AG04449 (cell line): ENCODE measurements at places on chromosomes 2 and 18.

DNA sequence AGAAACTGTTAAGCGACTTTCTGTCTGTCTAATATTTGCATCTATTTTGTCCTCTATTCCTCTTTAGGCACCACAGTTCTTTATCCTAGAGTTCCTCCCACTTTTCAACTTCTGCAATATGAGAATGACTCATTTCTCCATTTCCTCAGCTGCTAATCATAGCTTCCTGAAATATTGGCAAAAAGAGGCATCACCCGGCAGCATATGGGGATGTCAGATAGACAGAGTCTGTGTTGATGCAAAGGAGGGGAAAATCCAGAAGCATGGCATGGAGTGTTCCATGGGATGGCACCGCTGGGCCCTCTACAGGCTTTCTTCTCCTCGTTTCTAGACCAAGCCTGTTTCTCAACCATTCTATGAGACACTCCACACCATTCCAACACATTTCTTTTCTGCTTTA is 93.4 kb downstream of the DOCK10 start:
- no peak for DNase-seq

GRCh38 chr2:10400568-10400977 is 47.6 kb downstream of the ODC1 start:
- no peak for DNase-seq

- DNase-seq: no peak
Measured at GRCh38 chr2:190065839-190066238, 3.3 kb upstream of the MSTN start.

DNA sequence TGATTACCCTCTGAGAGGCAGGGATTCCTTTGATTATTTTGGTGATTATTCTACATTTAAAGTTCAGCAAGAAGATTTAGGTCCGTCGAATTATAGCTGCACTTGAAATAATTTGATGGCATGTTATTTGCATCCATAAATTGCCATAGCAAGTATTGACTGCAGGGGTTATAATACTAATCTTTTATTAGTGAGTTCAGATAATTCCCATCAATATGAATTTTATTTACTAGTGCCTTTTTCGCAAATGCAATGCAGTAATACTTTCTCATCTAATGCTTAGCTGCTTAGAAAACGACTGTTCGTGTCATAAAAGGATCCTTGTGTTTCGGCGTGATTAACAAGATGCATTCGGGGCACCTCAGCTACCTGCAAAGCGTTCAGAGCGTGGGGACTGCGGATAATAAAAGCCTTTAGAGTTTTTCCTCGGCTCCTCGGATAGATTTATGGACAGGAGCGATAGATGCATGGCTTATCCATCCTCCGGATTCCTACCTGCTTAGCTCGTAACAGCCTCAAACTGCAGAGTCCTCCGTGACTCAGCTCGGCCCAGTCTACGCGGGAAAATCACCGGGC is 2.5 kb upstream of the GBX2 start:
- DNase-seq: no peak

- no peak for DNase-seq
Measured at GRCh38 chr2:113257516-113258264, 21.0 kb downstream of the PAX8 start.

- DNase-seq: no peak
Measured at GRCh38 chr2:38092196-38092902, 16.4 kb upstream of the CYP1B1 start.

DNA sequence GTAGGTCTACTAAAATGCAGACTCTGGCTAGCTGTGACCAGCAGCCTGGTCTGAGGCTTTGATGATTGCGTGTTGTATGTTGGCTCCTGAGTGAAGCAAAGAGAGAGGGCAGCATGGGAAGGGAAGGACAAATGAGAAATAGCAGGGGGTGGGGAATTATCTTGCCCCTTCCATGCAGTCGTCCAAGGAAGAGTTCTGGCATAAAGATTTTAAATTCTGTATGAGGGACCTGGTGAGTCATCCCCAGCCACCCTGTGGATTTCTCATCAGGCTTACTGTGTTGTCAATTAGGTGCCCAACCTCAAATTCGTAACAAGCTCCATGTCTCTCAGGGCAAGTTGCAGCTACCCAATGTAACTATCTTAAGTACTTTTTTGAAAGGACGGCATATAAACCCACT is 72.1 kb upstream of the NOSTRIN start:
- no peak for DNase-seq

- no peak for DNase-seq
Measured at GRCh38 chr18:22822024-22822423, 111.1 kb upstream of the RBBP8 start.

DNA sequence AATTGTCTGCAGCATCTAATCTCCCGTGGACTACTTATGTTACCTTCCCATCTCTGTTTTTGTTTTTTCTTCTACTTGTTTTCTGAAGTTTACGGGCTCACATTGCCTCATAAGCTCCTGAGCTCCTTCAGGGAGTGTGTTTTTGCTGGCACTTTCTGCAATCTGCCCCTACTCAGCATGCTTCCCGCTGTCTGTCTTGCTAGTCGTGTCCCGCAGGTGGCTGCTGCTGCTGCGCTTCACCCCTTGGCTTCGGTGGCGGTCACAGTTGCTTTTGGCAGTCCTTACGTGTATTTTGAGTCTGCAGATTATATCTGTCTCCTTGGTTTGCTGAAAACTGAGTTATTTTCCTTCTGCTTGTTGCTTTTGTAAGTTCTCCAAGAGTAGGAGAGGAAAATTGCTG is 37.3 kb downstream of the FER1L5 start:
- no peak for DNase-seq

- DNase-seq: no peak
Measured at GRCh38 chr2:127608061-127609030, 37.6 kb upstream of the GPR17 start.

GRCh38 chr2:124607679-124608078 is 582.6 kb downstream of the CNTNAP5 start:
- DNase-seq: no peak

GRCh38 chr2:23616630-23617029 is 231.7 kb downstream of the KLHL29 start:
- DNase-seq: no peak

- no peak for DNase-seq
Measured at GRCh38 chr18:27583466-27583865, 398.4 kb upstream of the CHST9 start.

DNA sequence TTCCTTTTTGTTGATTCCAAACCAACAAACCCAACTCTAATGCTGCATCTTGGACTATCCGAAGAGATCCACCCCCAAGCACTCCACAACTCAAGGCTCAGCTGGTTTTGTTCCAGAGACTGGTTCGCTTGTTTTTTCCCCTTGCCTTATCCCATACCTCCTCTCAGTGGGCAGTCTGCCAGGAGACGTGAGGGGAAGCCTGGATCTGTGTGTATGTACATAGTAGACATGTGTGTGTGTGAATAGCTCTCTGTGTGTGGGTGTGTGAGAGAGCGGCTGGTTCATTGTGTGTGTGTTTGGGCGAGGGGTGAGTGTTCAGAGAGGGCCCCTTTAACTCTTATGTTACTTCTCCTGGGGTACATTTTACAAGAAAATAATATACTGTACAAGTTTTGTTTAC is 94.4 kb downstream of the NRP2 start:
- no peak for DNase-seq

GRCh38 chr2:10089565-10090190 is 9.5 kb upstream of the CYS1 start:
- no peak for DNase-seq

DNA sequence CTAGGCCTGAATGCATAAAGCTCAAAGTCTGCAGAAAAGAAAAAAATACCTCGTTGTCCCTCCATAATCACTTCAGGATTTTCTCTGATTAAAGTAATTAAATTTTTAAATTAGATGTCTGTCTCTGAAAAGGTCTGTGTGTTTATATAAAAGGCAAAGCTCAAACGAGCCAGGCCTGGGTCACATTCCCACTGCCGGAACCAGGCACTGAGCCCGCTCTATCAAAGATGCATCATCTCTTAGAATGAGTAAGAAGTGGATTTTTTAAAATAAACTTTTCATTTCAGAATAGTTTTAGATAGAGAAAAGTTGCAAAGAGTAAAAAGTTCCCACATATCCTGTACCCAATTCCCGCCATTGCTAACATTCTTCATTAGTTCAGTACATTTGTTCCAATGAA is 202.1 kb upstream of the KYNU start:
- no peak for DNase-seq

- DNase-seq: no peak
Measured at GRCh38 chr2:238649123-238649522, 198.8 kb upstream of the TWIST2 start.

DNA sequence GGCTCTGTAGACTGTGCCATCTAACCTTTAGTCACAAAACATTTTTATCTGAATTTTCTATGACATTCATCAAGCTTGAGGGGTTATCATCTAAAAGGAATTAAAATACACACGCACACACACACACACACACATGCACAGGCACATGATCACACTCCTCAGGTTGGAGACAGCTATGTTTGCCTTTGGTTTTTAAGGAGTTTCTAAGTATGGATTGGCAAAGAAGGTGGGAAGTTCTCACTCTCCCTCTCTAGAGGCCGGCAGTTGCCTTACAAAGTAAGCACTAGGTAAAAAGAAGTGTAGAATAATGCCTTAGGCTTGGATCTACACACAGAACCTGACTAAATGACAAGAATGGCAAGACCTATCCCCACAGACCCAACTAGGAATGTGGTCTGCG is 437.1 kb downstream of the ZEB2 start:
- DNase-seq: no peak

GRCh38 chr18:9535430-9535991 is 60.2 kb downstream of the RALBP1 start:
- DNase-seq: peak; percentile 89

- no peak for DNase-seq
Measured at GRCh38 chr2:145635706-145636427, 1115.9 kb upstream of the ZEB2 start.

GRCh38 chr18:46341986-46342525 is 237.9 kb downstream of the HAUS1 start:
- no peak for DNase-seq

- DNase-seq: no peak
Measured at GRCh38 chr18:24819141-24819890, 358.9 kb downstream of the HRH4 start.

DNA sequence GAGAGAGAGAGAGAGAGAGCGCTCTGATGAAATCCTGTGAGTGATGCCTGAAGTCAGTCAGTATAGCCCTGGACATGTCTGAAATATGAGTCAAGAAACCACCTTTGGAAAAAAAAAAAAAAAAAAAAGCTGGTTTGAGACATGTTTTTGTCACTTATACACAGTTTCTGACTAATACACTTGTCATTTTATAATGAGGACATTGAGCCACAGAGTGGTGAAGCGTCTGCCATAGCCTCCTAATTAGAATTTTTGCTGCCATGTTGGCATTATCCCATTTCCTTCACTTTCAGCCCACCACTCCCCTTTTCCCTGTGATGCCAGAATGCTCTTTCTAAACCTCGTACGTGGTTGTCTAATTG is 15.7 kb upstream of the MYO3B start:
- DNase-seq: no peak

GRCh38 chr2:26067186-26067974 is 33.5 kb downstream of the RAB10 start:
- no peak for DNase-seq

- DNase-seq: no peak
Measured at GRCh38 chr2:145558617-145559350, 1038.9 kb upstream of the ZEB2 start.

- DNase-seq: peak; percentile 38
Measured at GRCh38 chr2:32425719-32426141, 68.9 kb downstream of the BIRC6 start.

GRCh38 chr2:45872211-45872610 is 220.7 kb downstream of the PRKCE start:
- no peak for DNase-seq
